ENCODE measurements at places on chromosomes 11 and 22.
A peak's percentile ranks its signal among the peaks of the same experiment; 100 is the strongest.

GRCh38 chr11:78424334-78425270 lies 7.0 kb upstream of the GAB2 start:
- H3K27ac ChIP-seq = no peak overlapping the region
- peaks cover 2% of the 10 kb centered on the region for H3K4me1 ChIP-seq
- no peak overlapping the region for H3K4me3 ChIP-seq

DNA sequence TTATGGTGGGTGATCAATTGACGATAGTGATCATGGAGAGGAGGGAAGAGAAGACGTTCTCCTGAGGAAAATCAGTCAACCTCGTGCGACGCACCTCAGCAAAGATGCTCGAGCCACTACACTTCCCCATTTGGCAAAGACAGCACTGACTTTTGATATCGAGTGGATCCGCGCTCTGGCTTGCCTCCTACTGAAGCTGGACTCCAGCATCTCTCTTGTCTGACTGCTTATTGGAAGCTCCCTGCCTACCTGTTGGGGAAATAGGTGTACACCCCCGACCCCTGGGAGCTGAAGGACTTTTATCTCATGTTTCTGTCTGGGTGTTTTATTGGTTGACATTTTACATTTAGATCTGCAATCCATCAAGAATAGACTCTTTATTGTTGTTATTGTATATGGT lies 476.8 kb upstream of the B3GAT1 start:
- H3K27ac ChIP-seq = no peak overlapping the region
- DNase-seq = no peak
- no peak overlapping the region for H3K4me3 ChIP-seq
- H3K27me3 ChIP-seq = no peaks in the 10 kb centered on the region
- H3K36me3 ChIP-seq = no peaks in the 10 kb centered on the region

- H3K27me3 ChIP-seq = no peaks in the 10 kb centered on the region
- no peak overlapping the region for H3K27ac ChIP-seq
- no peak overlapping the region for H3K4me3 ChIP-seq
- H3K36me3 ChIP-seq = no peaks in the 10 kb centered on the region
- no peaks in the 10 kb centered on the region for H3K4me1 ChIP-seq
- no peak for DNase-seq
Measured at GRCh38 chr11:37978647-37979046, 1380.6 kb upstream of the RAG2 start.

DNA sequence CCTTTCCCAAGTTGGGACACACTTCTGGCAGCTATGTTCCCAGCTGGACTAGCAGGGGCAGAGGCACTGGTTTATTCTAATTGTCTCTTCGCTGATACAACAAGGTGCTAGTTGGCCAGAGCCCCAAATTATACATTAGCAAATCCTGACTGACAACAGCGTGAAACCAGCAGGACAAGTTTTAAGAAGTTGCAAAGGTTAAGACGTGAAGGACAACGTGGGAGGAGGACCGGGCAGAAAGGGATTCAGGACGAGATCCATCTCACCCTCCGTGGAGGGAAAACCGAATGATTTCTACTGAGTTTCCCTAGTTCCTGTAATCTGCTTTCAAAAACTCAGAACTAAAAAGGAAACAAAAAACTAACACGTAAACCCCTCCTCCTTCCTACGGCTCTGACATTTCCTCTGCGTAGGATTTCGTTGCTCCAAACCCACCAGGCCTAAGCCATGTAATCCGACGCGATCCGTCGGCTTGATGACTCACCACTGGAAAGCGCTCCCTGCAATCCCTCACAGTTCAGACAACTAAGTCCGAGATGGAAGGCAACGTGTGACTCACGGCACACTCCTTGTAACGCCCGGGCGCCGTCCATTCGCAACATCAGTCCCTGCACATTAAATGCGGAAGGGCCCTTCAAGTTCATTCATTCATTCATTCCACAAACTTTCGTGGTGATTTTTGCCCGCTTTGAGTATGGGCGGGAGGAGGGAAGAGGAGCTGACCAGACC lies 703 bp downstream of the POGLUT3 start:
- peaks cover 3% of the 10 kb centered on the region for H3K4me1 ChIP-seq
- no peaks in the 10 kb centered on the region for H3K36me3 ChIP-seq
- DNase-seq = peak; percentile 99
- H3K27ac ChIP-seq = peak overlapping the region; percentile 82

DNA sequence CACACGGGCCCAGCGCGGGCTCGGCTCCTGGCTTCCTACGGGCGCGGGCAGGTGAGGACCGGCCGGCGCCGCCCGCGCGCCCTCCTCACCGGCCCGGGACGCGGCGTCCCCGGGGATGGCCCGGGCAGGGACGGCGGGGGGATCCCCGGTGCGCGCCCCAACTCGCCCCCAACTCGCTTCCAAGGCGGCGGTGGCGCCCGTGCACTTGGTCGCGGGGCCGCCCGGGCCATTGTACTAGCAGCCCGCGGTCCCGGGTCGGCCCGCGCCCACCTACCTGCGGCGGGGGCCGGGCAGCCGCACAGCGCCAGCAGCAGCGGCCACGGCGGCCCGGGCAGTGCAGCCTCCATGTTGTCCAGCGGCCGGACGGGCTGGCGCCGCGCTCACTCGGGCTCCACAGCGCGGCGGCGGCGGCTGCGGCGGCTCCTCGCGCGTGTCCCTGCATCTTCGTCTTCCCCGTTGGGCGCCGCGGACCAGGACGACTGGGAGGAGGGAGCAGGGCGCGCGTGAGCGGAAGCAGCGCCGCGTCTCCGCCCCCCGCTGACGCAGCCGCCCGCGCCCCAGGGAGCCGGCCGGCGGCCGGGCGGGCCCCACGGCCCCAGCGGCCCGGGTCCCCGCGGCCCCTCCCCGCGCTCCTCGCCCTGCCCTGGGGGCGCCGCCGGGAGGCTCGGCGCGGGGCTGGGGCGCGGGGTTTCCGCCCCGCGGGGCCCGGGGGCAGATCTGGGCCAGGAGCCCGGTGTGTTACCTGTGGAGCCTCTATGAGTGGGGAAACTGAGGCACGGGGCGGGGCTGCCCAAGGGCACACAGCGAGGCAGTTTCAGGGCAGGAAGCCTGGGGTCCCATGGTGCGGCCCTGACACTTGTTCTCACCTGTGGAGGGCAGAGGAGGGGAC lies 159.3 kb upstream of the GRK3 start:
- H3K27me3 ChIP-seq = no peaks in the 10 kb centered on the region
- H3K36me3 ChIP-seq = no peaks in the 10 kb centered on the region
- peak overlapping the region; percentile 74 for H3K27ac ChIP-seq
- peaks cover 24% of the 10 kb centered on the region for H3K4me1 ChIP-seq
- peak; percentile 62 for DNase-seq

DNA sequence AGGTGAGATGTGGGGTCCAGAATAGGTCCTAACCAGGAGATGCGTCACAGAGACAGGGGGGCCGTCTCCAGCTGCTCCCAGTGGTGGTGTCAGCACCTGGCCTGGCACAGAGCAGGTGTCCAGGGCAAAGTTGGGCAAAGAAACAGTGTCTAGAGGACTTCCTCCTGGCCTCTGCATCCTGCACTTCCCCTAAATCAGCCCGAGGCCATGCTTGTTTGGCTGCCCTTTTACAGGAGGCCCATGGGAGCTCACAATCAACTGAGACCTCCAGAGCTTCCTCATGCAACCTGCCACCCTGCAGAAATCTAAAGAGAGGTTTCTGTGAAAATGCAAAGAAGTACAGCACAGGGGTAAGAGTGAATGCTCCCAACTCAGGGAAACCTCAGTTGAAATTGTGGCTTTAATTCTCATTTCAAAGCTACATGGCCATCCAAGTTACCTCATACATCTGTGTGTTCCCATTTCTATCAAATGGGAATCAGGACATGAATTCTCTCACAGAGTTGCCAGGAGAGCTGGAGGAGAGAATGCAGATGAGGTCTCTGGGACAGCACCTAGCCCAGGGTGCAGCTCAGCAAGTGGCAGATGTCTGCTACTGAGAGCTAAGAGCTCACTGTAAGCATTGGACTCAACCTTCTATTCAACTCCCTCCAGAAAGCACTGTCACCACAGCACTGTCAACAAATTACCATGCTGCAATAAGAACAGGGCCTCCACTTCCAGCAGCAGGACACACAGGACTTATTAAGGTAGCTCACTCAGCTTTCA lies 32.6 kb downstream of the TCIRG1 start:
- H3K27me3 ChIP-seq = no peaks in the 10 kb centered on the region
- peaks cover 2% of the 10 kb centered on the region for H3K36me3 ChIP-seq
- no peaks in the 10 kb centered on the region for H3K4me1 ChIP-seq
- no peak overlapping the region for H3K4me3 ChIP-seq
- H3K27ac ChIP-seq = no peak overlapping the region

- no peak overlapping the region for H3K27ac ChIP-seq
- no peak overlapping the region for H3K4me3 ChIP-seq
- H3K27me3 ChIP-seq = no peaks in the 10 kb centered on the region
- H3K4me1 ChIP-seq = peaks cover 2% of the 10 kb centered on the region
- peaks cover 15% of the 10 kb centered on the region for H3K36me3 ChIP-seq
Measured at GRCh38 chr22:24178021-24178431, 3.3 kb upstream of the SUSD2 start.
